ENCODE measurements at places on chromosomes 2 and 18. TPM values are rescaled to one million over a fixed set of nuclear protein-coding genes. Genes with fewer than 3 reads are reported as not detected.

DNA sequence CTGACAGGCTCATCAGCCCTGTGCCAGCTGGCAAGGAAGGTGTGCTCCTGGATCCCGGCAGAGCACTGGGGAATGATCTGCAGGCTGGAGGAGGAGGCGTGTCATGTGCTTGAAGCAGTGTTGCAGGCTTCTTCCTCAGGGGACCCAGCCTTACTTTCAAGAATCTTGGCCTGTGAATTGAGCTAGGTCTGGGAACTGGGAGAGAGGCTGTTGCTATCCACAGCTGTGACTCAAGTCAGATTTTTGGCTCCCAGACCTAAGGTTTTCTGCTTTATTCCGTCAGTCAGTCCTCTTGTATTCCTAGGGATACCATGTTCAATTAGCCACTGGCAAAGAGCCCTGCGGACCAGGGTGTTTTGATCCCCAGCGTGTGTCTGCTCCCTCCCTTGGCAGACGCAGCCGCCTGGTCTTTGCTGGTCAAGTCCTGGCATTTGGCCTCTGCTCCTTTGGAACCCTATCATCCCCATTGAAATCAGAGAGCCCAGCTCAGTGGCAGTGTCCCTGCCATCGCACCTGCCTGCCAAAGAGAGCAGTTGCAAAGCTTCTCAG is 32.4 kb downstream of the ASB1 start:
- DNase-seq = peak; percentile 96

- no peak for DNase-seq
Measured at GRCh38 chr2:198717451-198717850, 740.3 kb downstream of the SATB2 start.

DNA sequence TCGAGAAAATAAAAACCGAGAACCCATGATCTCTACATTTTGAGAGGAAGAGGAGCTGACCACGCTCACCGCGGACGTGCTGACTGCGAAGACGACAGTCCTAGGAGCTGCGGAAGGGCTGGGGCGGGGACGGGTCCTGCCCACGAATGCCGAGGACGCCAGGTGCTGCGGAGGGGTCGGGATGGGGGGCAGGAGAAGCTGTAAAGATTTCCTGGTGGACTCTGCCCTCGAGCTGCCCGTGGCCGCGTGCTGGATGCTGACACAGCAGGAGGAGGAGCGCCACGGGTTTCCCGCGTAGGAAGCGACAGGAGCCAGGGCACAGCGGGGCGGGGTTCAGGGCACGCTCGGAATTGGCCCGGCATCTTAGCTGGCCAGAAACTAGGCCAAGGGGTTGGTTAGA is 22.2 kb downstream of the ZSCAN30 start:
- DNase-seq = no peak

- peak; percentile 85 for DNase-seq
Measured at GRCh38 chr2:237218756-237219155, 133.1 kb downstream of the COPS8 start.

GRCh38 chr2:110675679-110676078 is 2.2 kb downstream of the BUB1 start:
- no peak for DNase-seq

GRCh38 chr2:148990968-148991367 is 47.5 kb upstream of the LYPD6B start:
- no peak for DNase-seq

GRCh38 chr2:182355815-182356214 is 71.0 kb downstream of the PDE1A start:
- no peak for DNase-seq

DNA sequence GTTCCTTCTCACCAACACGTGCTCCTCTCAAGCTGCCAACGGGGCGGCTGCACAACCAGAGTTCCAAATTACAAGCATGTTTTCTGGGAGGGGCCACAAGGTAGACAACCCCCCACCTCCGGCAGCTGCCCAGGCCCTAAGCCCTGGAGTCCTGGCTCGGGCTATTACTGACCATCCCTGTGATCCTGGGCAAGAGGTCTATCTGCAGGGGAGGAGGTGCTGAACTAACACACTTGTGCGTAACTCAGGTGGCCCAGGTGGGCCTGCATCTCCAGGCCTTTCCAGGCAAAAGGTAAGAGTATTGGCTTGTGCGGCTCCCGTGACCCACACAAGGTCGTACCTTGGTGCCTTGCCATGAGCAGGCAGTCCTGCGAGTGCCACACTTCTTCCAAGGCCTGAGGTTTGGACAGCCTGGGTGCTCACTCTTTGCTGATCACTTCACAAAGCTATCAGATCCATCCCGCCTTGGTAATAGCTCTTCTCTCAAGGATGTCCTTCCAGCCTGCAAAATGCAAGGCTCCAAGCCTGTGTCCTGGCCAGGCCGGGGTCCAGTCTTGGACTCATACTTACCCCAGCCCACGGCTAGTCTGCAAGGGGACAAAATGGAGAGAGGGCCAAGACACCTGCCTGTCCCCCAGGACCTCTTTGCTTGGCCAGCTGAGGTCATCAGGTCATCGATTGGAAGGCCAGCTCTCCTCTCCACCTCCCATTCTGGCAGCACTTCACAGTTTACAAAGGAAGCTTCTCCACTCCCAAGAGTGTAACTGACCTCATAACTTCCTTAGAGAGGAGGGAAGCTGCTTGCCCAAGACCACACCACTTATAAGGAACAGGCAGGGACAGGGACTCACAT is 33.9 kb downstream of the ADRA2B start:
- no peak for DNase-seq

GRCh38 chr18:77000527-77000926 is 132.1 kb downstream of the MBP start:
- DNase-seq = no peak

DNA sequence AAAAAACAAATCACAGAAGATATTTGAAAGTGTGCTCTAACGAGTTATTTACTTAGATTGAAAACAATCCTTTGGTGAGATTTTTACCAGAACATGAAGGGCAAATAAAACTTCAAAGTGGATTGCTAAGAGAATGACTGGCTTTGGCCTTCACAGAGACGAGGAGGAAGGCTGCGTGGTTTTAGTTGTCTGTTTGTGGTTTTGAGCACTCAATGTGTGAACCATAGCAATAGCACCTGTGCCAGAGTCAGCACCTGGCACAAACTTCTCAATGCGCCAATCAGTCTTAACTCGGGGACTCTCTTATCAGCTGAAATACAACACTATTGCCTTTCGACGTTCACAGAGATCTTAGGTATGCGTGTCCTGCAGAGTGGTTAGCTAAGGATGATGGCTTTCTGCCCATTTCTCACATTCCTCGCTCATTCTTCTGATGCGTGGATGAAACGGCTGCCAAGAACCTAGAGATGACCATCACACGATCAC is 70.0 kb downstream of the MBP start:
- no peak for DNase-seq

GRCh38 chr2:74548285-74548899 is 5.3 kb downstream of the LOXL3 start:
- DNase-seq = no peak

GRCh38 chr18:62954366-62954765 is 239.0 kb downstream of the PHLPP1 start:
- no peak for DNase-seq

- no peak for DNase-seq
Measured at GRCh38 chr18:10037181-10037580, 123.4 kb downstream of the VAPA start.

GRCh38 chr2:112020561-112020960 is 34.5 kb upstream of the TMEM87B start:
- no peak for DNase-seq

DNA sequence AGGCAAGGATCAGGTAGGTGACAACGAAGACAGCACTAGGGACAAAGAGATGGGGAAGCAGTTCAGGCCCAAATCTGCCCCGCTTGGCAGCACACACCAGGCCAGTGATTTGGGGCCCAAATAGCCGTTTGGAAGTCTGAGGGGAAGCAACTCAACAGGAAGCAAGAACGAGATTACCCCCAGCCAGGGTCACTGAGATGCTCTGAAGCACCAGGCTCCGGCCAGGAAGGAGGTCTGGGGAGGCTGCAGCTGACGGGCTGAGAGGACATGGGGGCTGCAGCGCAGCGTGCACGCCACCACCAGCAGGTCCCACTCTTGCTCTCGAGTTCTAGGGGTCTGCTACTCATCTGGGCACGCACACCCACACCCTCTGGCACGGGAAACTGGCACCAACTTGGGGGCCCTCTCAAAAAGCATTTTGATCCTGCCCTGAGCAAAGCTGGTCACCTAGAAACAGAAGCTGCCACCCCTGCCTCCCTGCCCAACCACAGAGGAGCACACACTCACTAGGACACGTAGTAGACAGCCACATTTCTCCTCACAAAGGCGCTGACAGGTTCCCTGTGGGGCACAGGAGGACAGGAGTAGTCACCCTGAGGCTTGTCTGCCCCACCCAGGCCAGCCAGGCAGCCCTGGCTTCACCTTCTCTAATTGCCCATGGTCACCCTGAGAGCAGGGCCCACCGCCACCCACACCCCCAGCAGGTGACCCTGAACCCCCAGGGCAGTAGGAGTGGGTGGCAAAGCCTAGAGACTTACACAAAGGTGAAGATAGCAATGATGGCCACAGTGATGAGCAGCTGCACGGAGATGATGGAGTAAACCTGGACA is 8.4 kb downstream of the PNKD start:
- DNase-seq = no peak

DNA sequence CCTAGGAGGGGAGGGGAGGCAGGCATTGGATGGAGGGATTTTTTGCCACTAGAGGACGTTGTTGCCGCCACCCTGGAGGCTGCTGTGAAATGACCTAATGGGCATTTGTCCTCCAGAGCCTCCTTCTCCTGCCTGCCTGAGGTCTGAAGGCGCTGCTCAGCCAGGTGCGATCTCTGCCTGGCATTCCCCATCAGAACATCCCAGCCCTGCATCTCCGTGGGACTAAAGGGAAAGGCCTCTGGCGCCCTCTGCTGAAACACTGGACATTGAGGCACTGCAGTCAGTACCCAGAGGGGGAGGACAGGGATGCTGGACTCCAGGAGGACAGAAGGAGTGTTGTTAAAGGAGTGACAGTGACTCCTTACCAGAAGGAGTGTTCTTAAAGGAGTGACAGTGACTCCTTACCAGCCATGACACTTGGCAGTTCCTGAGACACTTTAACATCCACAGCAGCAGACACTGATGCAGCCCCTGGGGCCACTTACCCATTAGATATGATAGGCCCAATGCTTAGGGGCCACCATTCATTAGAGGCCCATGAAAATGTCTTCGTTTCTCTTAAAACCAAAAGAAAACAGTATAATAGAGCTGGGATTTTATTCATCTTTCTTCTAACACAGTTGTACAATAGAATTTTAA is 17.0 kb downstream of the THNSL2 start:
- no peak for DNase-seq

DNA sequence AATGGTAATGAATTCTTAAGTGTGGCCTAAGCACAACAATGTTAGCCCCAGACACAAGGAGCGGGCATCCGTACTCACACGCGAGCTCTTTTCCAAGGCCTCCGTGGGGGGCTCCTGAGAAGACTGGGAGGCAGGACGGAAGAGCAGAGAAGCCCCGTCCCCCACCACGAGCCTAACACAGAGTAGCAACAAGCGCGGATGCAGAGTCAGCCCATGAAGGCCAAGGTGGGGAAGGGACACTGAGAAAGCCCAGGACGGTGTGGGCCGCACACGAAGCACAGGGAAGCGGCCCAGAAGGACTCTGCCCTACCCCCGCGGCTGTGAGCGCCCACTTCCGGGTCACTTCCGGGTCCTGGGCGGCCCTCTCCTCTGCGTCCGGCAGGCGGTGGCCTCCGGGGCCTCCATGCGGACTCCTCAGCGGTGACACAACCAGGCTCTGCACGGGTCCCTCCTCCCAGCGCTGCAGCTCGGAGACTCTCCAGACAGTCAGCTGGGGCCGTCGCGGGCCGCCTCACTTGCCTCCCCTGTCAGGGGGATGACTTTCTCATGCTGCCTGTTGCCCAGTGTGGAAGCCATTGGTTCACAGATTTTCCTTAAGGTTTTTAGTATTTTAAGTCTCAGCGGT is 151.5 kb downstream of the MTCL1 start:
- DNase-seq = no peak

DNA sequence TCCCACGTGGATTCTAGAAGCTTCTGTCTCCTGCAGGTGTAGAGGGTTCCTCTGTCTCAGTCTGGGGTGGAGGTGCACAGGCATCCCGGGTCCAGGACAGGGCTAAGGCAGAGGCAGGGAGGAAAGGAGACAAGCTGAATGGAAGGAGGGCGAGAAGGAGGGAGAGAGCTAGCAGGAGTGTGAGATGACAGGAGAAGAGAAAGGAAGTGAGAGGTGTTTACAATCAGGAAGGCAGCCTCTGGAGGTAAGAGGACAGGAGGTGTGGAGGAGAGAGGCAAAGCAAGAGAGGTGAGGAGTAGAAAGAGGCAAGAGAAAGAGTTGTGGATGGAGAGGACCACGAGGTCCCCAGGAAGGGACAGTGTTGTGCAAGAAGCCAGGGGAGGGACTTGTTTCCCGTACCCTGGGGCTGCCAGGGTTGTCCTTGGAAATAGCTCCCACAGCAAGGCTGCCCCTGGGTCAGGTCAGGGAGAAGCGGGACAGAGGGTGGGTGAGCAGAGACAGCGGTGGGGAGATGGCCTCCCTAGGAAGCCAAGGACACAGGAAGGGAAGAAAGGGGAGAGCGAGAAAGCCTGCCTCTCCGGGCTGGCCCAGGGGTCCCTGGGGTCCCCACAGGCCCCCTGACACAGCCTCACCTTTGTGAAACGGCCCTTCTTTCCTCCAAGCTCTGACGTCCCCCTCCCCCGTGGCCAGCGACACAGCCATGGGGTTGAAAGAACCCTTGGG is 136.9 kb downstream of the CYP26B1 start:
- DNase-seq = no peak

GRCh38 chr2:55703350-55703749 is 9.7 kb upstream of the PNPT1 start:
- DNase-seq = no peak

DNA sequence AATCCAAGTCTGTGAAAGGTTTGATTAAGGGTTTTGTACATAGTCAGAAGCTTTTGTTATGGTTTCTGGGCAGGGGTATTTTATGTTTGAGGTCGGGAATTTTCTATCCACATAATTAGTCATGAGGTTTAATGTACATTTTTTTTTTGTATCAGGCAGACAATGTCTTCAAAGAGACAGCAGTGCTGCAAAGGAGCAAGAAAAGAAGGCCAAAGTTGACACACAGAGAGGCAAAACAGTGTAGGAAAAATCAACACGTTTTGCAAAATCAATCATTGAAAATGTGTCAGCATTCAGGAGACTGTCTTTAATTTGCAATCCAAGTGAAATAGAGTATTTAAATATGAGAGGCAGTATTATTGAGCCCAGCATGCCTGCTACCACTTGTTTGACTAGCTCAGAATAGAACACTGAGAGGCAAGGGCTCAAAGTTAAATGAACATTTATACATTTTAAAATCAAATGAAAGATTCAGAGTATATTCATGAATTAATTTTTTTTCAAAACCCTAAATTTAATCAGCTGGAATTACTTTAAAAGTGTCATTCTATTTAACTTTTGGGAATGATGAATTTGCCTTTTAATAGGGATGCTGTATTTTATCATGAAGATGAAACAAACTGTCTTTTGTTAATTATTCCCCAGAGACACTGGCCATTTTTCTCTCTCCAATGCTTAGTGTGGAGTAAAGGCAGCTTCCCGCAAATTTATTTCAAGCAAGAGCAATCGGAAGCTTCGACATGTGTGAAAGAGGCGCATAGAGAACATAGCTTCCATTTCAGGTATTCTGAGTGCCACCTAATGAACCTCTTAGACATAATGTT is 11.3 kb downstream of the VRK2 start:
- no peak for DNase-seq

The PGAP1 gene
- polyA plus RNA-seq = 13.8 TPM

The POTEI gene
- 0.04 TPM for polyA plus RNA-seq

The RPRM gene
- polyA plus RNA-seq = 1.9 TPM

The RBM45 gene
- polyA plus RNA-seq = 11.0 TPM

The GPR39 gene
- 0.20 TPM for polyA plus RNA-seq

The FOXD4L1 gene
- 1.6 TPM for polyA plus RNA-seq

The DAPL1 gene
- polyA plus RNA-seq = not detected

The HEATR5B gene
- 13.1 TPM for polyA plus RNA-seq

The FTCDNL1 gene
- polyA plus RNA-seq = 1.4 TPM

The TDRD15 gene
- polyA plus RNA-seq = not detected

The PSMA8 gene
- not detected for polyA plus RNA-seq

The XDH gene
- not detected for polyA plus RNA-seq

Data from forelimb muscle (tissue), 1 donor.